ENCODE measurements at places on chromosomes 2 and 18. TPM values are rescaled to one million over a fixed set of nuclear protein-coding genes. Genes with fewer than 3 reads are reported as not detected.

GRCh38 chr18:79944126-79944731 is 7.2 kb downstream of the SLC66A2 start:
- no peak for DNase-seq

DTNA gene
- 25.3 TPM for polyA plus RNA-seq

DNA sequence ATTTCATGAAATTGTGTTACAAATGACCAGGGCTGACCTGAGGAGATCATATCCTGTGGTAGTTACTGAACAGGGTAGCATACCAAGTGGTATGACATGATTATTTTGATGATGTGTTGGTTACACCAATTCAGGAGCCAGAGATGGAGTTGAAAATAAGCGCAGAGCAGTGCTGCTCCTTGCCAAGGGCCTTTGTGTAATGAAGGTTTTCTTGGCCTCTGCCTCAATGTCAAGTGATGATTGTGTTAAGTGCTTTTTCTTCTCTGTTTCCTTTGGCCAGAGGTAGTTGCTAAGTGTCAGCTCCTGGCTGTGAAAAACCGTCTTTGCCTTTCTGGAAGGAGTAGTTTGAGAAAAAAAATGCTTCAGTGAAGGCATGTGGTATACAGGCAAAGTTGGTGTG is 131.2 kb downstream of the CERS6 start:
- DNase-seq, result no peak

ARHGAP28 gene
- 69.7 TPM for polyA plus RNA-seq

DNA sequence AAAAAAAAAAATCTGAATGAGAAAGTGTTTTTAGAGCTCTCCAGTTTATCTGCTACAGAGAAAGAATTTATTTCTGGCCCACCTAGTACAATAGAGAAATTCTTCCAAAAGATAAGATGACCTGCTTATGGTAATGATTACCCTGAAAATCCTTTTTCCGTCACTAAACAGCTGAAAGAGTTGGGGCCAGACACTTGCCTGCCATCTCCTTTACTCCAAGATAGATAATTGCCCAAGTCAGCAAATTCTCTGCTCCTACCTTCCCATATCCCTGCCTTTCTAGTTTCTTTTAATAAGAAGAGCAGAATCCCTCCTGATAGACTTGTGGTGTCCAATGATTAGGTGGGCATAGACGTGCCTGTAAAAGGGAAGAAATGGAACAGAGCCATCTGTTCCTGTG is 28.1 kb downstream of the EIF4E2 start:
- no peak for DNase-seq

GRCh38 chr2:28528206-28528605 is 32.3 kb downstream of the PLB1 start:
- DNase-seq, result no peak

WDR7 gene
- 10.5 TPM for polyA plus RNA-seq

DNA sequence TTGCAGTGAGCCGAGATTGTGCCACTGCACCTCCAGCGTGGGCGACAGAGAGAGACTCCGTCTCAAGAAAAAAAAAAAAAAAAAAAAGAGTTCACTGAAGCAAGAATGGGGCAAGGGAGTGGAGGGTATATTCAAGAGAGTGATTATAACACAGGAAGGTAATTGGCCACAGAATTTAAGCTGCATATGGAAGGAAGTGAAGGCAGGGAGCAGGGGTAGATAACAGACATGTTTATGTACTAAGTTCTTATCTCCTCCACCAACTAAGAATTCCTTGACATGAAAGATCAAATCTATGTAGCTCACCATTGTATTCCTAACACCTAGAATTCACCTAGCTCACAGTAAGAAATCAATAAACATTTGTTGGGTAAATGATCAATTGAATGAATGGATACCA is 37.3 kb downstream of the GKN2 start:
- DNase-seq, result no peak

GPD2 gene
- polyA plus RNA-seq, result 20.8 TPM

- no peak for DNase-seq
Measured at GRCh38 chr18:69387186-69387585, 13.5 kb upstream of the DOK6 start.

DNA sequence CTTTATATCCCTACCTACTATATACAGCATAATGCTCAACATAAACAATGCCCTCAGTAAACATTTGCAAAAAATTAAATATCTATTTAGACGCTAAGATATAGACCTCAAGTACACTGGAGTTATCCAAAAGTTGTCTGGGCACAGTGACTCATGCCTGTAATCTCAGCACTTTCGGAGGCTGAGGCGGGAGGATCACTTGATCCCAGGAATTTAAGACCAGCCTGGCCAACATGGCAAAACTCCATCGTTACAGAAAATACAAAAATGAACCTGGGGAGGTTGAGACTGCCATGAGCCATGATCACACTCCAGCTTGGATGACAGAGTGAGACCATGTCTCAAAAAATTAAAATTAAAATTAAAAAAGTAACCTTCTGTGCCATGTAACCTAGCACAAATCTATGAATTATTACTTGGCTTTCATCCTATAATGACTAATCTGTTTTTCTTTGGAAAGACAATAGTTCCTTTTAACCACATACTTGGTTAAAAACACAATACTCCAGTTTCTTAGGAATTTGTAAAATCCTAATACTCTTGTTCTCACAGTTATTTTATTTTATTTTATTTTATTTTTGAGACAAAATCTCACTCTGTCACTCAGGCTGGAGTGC is 6.7 kb upstream of the TNFAIP6 start:
- DNase-seq, result no peak

- DNase-seq, result no peak
Measured at GRCh38 chr18:42636309-42636708, 479.2 kb downstream of the RIT2 start.

LRP1B gene
- 1.1 TPM for polyA plus RNA-seq

DNA sequence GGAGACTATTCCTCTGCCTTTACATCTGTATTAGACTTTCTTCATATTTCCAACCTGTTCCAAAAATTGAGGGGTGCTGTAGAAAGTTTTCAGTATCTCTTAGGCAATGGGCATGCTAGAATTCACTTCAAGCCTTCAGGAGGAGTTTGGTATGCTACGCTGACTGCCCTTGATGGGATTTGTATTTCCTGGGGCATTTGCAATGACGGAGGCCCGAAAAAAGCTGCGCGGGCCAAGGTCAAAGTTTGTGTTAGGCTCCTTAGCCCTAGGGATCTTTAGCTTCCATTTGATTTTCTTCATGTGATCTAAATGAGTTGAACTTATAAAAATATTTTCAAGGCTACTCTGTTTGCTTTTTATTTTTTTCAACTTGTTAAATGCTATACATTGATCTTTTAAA is 5.1 kb downstream of the CPS1 start:
- no peak for DNase-seq

DNA sequence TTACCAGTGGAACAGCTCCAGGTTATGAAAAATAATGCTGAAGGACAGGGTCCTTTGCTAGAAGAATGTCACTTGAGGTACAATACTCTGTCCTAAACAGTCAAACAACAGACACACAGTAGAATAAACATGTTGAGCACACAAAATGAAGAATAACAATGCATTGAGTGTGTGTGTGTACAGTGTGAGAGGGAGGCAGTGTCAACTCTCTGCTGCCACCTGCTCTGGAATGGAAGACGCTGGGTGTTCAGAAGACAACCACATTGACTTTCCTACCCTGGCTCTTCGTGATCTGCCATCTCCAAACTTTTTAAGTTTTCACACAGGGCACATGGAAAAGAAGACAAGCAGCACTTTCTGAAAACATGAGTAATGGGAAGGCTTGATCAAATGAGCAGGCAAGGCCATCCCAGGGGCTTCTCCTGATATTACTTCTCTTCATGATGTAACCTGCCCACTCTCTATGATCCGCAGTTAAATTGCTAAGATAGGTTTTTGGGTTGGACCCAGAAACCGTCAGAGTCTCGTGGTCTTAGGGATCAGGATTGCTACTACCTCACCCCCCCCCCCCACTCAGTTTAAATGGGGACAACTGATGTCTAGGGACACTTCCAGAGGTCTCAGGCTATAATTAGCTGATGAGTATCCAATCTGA is 533.2 kb upstream of the TNP1 start:
- no peak for DNase-seq

GRCh38 chr2:202141329-202141947 is 68.4 kb downstream of the KIAA2012 start:
- no peak for DNase-seq

GRCh38 chr18:43078478-43079092 is 36.9 kb downstream of the RIT2 start:
- DNase-seq, result no peak

GRCh38 chr2:157746234-157746950 is 117.7 kb upstream of the ACVR1C start:
- no peak for DNase-seq

VWA3B gene
- polyA plus RNA-seq, result 0.26 TPM

DNA sequence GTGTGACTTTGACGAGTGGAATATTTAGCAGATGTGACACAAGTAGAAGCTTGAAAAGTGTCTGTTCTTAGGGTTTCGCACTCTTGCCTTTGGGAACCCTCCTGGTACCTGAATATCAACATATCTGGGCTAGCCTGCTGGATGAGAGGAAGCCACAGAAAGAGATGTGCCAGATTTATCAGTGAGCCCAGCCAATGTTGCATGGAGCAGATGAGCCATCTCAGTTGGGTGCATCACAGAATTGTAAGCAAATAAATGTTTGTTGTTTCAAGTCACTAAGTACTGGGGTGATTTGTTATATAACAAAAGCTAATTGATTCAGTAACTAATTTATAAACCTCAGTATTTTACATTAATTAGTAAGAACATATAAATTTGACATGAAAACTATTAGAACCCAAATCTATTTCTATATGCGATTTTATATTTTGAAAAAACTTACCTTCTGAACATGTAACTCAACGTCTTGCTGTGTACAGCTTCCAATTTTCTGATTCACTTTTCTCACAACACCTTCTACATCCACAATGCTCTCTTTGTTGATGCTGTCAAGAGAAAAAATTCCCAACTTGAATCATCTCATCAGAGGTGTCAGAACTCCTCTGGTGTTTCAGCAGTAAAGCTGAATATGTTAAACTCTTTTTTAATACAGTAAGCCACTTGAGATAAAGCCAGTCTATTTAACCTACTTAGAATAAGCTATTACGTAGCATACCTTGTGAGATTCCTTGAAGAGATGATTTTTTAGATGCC is 42.3 kb downstream of the DARS1 start:
- DNase-seq, result no peak
